Activated T-cell treated with anti-CD3 and anti-CD28 coated beads, Interleukin-2, amount 50 U/mL, for 72 hours (primary cell): ENCODE measurements at places on chromosomes 13 and 19.
A peak's percentile ranks its signal among the peaks of the same experiment; 100 is the strongest.

GRCh38 chr13:45368571-45368970, 27.6 kb upstream of the TPT1 start:
- H3K27me3 ChIP-seq, result no peaks in the 10 kb centered on the region
- H3K4me1 ChIP-seq, result peaks cover 56% of the 10 kb centered on the region
- H3K27ac ChIP-seq, result peak overlapping the region; percentile 61
- DNase-seq, result no peak
- H3K4me3 ChIP-seq, result peak overlapping the region; percentile 56

DNA sequence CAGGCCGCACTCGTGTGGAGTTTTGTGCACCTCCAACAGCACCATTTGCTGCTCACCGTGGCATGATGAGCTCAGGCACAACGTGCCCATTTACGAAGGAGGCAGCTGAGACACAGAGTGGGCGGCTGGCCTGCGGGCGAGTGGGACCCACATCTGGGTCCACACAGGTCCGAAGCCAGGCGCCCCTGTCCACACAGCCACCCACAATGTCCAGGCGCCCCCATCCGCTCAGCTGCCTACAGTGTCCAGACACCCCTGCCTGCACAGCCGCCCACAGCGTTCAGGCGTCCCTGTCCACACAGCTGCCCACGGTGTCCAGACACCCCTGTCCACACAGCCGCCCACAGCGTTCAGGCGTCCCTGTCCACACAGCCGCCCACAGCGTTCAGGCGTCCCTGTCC, 42.5 kb upstream of the F7 start:
- H3K27me3 ChIP-seq, result no peaks in the 10 kb centered on the region
- H3K36me3 ChIP-seq, result no peaks in the 10 kb centered on the region
- H3K4me3 ChIP-seq, result no peak overlapping the region
- no peaks in the 10 kb centered on the region for H3K4me1 ChIP-seq
- no peak for DNase-seq
- no peak overlapping the region for H3K27ac ChIP-seq

GRCh38 chr19:56301886-56302620, 12.6 kb downstream of the ZSCAN5A start:
- no peak for DNase-seq
- no peaks in the 10 kb centered on the region for H3K27me3 ChIP-seq
- peaks cover 5% of the 10 kb centered on the region for H3K36me3 ChIP-seq
- peak overlapping the region; percentile 6 for H3K4me3 ChIP-seq
- H3K4me1 ChIP-seq, result peaks cover 11% of the 10 kb centered on the region

DNA sequence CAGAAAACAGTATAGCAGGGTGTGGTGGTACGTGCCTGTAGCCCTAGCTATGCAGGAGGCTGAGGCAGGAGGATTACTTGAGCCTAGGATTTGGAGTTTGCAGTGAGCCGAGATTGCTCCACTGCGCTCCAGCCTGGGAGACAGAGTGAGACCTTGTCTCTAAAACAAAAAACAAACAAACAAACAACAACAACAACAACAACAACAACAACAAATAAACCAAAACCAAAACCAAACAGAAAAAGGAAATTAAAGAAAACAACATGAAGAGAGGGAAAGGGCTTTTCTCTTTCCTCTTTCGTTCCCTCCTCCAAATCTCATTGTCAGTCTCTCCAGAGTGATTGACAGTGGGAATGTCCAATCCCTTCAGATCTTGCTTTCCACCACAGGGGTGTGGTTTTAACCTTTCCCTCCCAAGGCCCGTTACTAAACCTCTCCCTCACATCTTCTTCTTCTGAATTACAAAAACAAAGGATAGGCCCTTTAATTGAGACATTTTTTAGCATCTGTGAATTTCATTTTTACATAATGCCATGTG, 341.2 kb downstream of the HS6ST3 start:
- DNase-seq, result no peak
- no peaks in the 10 kb centered on the region for H3K27me3 ChIP-seq
- H3K36me3 ChIP-seq, result no peaks in the 10 kb centered on the region
- H3K4me3 ChIP-seq, result no peak overlapping the region
- no peak overlapping the region for H3K27ac ChIP-seq
- no peaks in the 10 kb centered on the region for H3K4me1 ChIP-seq

DNA sequence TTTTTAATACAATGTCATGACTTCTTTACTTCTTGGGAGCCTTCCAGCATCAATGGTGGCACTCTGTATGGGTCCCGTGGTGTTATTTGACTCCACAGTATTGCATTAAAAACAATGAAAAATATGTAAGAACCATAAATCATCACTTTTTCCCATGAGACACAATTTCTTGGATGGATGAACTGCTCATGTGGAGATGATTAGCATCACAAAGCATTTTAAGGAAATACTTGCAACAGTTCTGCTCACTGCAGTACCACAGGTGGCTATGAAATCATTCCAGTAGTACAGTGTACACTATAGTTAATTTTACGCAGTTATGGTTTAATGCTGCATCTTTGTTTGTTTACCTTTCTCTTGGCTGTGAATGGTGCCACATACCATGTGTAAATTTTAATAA, 37.2 kb upstream of the C1QTNF9B start:
- H3K36me3 ChIP-seq, result peaks cover 2% of the 10 kb centered on the region
- peaks cover 50% of the 10 kb centered on the region for H3K27me3 ChIP-seq
- H3K4me1 ChIP-seq, result no peaks in the 10 kb centered on the region
- H3K4me3 ChIP-seq, result no peak overlapping the region

DNA sequence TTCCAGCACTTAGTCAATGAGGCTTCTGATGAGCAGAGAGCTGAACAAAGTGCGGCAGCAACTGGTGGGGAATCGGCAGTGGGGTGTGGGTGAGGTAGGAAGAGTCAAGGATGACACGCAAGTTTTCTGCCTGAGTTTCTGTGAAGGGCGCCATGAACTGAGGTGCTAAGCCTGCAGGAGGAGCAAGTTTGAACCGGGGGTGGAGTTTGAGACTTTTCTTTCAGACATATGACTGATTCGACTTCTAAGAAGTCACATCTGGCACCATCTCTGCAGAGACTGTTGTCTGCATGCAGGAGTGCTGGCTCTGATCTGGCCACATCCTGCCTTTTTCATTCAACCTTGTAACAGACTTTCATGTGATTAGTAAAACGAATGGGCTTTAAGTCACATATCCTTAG, 14.8 kb upstream of the GPI start:
- H3K27ac ChIP-seq, result peak overlapping the region; percentile 87
- peak; percentile 71 for DNase-seq
- H3K4me3 ChIP-seq, result peak overlapping the region; percentile 51

DNA sequence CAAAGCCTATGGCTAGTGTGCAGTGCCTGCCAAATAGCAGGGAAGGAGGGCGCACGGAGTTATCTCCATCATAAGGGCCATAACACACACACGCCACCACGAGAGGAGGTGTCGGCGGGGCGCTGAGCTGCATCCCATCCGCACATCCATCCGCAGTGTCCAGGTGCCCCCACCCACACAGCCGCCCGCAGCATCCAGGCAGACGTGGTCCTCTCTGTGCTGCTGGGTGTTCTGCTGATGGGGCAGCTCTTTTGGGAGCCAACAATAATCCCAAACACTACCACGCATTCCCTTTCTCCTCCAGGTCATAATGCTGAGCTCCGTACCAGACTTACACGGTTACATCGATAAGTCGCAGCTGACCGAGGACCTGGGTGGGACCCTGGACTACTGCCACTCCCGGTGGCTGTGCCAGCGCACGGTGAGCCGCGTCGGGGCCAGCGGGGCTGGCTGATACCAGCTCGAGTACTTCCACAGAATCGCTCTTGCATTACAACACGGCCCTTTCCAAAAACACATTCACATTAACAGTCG, 41.5 kb upstream of the F7 start:
- H3K36me3 ChIP-seq, result no peaks in the 10 kb centered on the region
- no peaks in the 10 kb centered on the region for H3K4me1 ChIP-seq
- no peaks in the 10 kb centered on the region for H3K27me3 ChIP-seq
- no peak overlapping the region for H3K4me3 ChIP-seq
- no peak for DNase-seq
- H3K27ac ChIP-seq, result no peak overlapping the region
